ENCODE measurements at places on chromosomes 7 and 10.

GRCh38 chr10:104707602-104708459 lies 66.7 kb downstream of the SORCS3 start:
- no peak for DNase-seq

DNA sequence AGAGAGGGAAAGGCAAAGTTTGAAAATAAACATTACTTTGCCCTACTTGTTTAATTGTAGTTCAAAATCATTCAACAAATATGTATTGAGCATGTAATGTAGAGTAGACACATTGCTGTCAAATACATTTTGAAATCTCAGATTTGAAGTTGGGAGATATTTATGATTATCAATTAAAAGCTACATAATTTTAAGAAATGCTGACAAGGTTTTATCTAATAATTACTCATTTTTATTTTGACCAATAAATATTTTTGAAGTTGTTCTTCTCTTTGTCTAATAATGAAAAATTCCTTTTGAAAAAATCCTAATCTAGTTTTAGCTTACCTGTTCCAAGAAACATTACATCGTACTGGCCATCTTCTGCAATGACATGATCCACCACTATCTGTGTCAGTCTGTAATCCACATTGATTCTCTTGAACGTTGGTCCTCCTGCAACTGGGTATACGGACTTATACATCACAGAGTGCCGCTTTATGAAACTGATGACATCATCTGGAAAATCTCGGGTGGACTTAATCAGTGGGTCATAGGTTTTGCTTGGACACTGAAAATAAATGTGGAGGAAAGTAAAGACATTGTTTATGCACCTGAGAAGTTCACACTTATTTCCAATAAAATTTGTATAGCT lies 164.7 kb downstream of the SEMA3D start:
- no peak for DNase-seq

GRCh38 chr10:80523773-80524172 lies 13.9 kb upstream of the SH2D4B start:
- DNase-seq: no peak

GRCh38 chr7:30733216-30733615 lies 18.7 kb upstream of the INMT start:
- no peak for DNase-seq

GRCh38 chr10:78416031-78417011 lies 382.7 kb downstream of the RPS24 start:
- no peak for DNase-seq

- no peak for DNase-seq
Observed at GRCh38 chr10:123551259-123551658, 114.9 kb upstream of the GPR26 start.

DNA sequence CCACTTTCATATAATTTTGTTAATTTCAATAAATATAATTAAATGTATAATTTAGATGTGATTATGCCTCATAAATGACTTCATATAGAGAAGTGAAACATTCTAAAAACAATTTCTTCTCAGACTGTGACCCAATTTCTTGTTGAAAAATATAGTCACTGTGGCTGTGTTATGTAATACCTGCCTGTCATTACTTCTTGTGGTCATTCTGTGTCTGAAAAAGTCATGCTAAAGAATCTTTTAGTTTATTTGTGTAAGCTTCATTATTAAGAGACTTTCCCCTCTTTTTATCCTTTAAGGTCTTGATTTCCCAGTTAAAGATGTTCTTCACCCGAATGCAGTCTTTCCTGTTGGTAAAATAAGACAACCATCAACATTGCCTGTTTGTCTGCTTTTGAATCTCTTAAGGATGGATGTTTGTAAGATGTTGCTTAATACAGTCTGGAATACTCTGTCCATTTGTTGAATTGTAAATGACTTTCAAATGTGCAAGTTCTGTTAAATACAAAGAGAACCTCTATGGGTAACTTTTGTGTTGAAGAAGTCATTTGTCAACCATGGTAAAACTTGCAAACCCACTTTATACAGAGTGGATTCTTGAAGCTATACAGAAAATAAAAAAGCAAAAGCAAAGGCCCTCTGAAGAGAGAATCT lies 16.0 kb downstream of the KAT6B start:
- DNase-seq: no peak

DNA sequence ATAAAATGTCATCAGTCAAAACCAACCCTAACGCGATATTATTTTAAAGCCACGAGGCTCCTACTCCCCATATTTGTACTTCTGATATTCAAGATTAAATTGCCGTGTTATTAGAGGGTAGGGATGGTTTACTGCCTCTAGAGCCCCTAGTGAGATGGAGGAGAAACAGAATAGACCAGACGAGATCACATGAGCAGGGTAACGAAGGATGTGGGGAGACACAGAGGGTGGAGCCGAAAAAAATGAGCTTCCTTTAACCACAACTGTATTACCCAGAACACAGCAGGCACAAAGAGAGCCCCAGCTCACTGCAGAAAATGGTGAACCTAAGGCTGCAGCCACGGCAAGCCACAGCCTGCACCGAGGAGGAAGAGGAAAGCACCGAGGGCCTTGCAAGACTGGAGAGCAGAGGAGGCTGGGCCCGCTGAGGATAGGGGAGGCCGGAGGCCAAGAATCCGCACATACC lies 14.3 kb downstream of the ZC3HAV1 start:
- peak; percentile 94 for DNase-seq

DNA sequence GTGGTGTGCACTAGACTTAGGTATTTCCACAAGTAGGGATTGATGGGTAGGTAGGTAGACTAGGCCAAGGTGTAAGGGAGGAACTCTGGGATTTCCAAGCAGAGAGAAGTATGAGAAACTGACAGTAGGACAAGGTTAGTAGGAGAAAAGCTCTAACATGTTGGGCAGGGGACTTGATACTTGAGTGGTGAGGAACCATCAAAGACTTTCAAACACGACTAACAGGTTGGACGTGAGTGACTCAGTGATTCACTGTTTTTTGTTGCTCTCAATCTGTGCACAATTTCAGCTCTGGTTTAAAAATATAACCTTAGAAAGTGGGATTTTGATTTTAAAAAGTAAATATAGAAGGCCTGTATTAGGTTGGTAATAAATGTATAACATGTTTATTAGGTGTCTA lies 44.4 kb downstream of the KLHDC10 start:
- DNase-seq: no peak

DNA sequence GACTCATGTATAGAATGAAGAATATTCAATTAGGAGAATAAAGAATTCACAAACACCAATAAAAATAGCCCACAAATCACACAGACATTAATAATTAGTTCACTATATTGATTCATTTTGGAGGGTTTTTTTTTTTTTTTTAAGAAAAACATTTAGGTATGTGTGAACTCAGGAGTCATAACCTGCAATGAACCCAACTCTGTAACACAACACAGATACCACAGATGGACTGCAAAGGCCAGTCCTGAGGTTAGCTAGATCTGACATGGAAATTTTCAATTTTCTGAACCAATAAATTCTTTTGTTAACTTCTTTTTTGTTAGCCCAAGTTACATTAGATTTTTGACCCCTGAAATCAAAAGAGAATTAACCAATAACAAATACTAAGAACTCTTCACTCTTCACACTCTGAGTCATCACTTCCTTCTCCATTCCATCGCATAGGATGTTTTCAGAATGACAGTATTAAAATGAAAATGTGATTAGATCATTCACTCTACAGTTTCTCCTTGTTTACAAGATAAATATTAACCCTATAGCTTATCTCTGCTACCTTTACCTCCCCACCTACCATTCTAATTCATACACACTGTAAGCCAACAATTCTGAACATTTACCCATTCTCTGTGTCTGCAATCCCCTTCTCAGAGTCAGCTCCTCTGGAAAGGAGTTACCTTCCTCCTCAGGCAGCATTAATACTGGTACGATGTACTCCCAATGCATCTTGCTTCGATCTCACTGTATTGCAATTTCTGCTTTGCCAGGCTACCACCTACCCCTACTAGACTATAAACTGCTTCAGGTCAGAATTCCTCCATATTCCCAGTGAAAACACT lies 141.5 kb downstream of the LRRN3 start:
- no peak for DNase-seq

DNA sequence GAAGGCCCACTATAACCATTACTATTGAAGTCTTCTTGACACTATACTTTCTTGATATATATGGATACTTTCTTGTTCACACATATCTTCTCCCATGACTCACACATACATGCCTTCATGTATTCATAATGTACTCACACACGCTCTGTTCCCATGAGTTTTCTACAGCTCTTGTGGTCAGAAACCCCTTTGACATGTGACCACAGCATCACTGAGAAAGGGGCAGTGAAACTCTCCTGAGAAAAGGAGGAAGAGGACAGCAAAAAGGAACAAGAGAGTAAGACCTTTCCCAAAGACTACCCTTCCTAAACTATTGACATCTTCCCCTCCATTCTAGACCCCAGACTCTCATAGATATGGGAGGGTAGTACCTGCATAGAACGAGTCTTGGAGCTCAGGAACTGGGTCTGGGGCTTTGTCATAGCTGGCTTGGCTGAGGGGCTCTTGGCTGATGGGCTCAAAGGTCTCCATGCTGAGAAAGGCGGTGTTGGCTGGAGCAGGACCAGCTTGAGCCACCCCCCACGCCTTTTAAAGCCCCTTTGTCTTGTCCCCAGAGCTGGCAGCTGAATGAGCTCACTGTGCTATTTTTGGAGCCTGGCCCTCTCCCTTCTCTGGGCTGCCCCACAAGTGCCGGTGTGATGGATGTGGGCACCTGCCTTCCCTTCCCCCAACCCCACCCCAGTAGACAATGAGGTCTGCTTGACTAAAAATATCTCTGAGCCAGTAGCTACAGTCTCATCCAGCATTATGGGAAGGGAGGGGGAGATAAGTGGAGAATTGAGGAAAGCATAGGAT lies 5.1 kb downstream of the SYNPO2L start:
- DNase-seq: no peak

DNA sequence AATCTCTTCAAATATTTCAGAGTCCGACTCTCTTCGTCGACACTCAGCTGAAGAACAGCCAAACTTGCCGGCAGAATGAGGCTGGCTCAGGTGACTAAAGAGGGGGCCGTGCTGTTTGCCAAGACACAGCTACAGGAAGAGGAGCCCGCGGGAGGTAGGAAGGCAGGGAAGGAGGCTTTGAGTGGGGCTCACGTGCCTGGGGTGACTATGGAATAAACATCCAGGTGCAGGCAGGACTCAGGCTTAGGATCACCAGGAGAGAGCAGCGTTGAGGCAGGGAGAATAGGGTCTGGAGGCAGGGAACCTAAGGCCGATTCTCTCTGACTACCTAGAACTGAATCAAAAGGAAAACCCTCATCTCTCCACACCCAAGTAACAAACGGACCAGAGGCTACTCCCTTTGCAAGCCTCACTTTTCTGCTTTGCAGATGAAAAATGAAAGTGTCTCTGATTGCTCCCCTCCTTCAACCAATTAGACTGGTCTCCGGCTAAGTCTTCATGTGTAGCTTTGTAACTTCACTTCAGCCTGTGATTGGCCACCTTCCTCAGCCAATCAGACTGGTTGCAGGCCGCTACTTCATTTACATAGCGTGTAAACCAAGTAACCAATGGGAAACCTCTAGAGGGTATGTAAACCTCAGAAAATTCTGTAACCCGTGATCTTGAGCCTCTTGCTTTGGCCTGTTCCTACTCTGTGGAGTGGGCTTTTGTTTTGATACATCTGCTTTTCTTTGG lies 19.7 kb upstream of the BNIP3 start:
- no peak for DNase-seq

DNA sequence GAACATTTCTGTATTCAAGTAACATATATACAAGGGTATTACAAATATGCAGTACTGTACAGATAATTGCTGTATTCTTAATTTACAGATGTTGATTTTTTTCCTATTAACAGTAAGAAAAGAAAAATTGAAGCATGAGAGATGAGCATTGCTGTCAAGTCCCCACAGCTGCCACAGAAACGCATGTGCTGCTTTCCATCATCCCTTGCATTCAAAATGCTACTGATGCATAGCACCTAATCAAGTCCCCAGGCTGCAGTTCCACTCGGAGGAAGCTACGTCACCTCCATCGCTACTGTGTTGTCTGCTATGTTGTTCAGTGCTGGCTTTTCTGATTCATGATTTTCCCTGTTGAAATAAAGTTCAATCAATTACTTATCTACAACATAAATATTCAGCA lies 78.2 kb downstream of the EPC1 start:
- DNase-seq: no peak

GRCh38 chr7:55423277-55423711 lies 58.2 kb downstream of the LANCL2 start:
- no peak for DNase-seq

DNA sequence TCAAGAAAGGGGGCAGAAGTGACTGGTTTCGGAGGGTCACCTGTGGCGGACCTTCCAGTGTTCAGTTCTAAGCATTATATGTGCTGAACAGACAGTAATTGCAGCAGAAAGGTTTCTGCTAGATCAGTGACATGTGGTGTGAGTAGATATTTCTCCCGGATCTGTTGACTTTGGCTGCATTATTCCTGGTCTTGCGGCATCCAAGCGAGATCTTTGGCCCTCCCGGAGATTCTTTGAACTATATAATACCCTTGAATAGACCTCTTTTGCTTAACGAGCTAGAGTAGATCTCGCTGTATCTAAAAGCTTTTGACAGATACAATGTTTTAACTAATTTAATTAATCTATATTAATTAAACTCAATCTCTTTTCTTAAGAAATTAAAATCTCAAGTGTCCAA lies 99.8 kb downstream of the PTN start:
- DNase-seq: no peak

- DNase-seq: no peak
Observed at GRCh38 chr7:18177815-18178660, 150.4 kb upstream of the PRPS1L1 start.

- no peak for DNase-seq
Observed at GRCh38 chr7:36545291-36545690, 155.6 kb downstream of the ANLN start.

GRCh38 chr10:117746541-117747448 lies 204.2 kb downstream of the EMX2 start:
- no peak for DNase-seq

GRCh38 chr7:44631458-44632115 lies 25.2 kb downstream of the OGDH start:
- DNase-seq: no peak

GRCh38 chr7:121620206-121620605 lies 224.1 kb upstream of the FAM3C start:
- no peak for DNase-seq

GRCh38 chr10:45034301-45034700 lies 33.6 kb downstream of the ZNF22 start:
- DNase-seq: no peak

DNA sequence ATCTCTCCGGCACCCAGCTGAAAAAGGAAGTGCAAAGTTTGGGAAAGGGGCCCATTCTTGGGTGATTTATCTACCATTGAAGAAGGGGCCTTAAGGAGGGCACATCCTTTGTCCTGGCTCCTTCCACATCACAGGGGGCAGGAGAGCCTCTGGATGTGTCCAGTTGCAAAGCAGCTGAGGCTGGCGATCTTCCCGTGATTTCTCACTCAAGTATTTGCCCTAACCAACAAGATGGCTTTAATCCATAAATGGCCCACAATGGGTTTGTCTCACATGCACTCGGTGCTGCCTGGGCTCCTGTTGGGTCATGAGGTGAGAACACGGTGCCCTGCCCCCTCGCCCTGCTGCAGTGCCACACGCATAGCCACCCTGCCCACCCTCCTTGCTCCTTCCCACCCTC lies 14.2 kb upstream of the FRMPD2 start:
- DNase-seq: no peak

GRCh38 chr10:88934900-88935672 lies 17.5 kb downstream of the ACTA2 start:
- peak; percentile 75 for DNase-seq

- no peak for DNase-seq
Observed at GRCh38 chr7:117802660-117803059, 70.6 kb downstream of the CTTNBP2 start.

Measured in CD4-positive, alpha-beta memory T cell (primary cell).